ENCODE measurements at places on chromosomes 4 and X.
A peak's percentile ranks its signal among the peaks of the same experiment; 100 is the strongest.

GRCh38 chr4:184361443-184361842 is 112.9 kb downstream of the IRF2 start:
- DNase-seq: no peak

DNA sequence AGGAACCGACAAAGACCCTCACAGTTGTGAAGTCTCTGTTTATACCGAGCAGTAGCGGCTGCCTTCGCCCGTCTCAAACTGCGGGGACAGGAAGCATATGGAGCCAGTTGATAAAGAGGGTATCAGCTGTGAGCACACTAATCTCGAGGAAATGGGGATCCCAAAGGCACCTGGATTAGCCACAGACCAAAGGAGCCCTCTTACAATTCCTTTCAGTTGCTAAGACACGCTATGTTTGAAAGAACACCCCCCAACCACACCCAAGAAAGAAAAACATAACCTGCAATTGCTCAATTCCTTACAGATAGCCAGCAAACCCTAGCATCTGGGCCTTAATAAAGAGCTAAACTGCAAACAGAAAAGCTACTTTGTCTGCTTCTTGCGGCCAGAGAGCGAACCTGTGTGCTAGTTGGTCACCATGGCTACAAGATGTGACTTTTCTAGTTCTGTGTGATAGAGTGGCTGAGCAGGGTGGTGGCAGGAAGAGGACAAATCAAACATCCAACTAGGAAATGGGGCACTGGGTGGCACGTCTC is 23.3 kb upstream of the CHRNA9 start:
- DNase-seq: peak; percentile 71

DNA sequence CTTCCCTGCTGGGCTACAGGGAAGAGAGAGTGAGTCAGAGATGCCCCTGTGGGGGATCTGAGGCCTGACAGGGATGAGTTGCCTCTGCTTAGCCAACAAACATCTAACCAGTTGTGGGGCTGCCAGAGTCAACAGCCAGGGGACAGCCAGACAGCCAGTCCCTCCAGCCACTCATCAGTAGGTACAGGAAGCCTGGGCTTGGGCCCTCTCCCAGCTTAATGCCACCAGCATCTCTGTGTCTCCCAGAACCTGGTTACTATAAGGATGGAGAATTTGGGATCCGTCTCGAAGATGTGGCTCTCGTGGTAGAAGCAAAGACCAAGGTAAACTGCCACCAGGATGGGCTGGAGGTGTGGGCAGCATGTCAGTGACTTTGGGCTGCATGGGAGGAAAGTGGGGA is 17.3 kb upstream of the SASH3 start:
- no peak for DNase-seq

DNA sequence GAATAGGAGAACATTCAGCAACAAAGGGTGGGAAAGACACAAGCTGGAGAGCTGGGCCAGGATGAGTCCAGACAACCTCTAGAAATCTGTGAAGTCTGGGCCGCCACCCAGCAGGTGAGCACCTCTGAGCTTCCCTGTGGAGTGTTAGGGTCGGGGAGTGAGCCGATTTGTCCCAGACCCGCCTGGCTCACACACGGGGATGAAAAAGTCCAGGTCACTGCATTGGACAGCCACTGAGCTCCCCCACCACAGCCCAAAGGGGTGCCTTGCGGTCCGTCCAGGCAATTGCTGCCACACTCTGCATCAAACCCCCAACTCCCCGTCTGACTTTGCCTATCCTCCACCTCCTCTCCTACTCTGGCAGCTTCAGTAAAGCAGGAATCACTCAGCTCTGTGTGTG is 38.7 kb downstream of the NHSL2 start:
- no peak for DNase-seq

GRCh38 chr4:153269218-153269990 is 65.2 kb downstream of the TRIM2 start:
- no peak for DNase-seq

DNA sequence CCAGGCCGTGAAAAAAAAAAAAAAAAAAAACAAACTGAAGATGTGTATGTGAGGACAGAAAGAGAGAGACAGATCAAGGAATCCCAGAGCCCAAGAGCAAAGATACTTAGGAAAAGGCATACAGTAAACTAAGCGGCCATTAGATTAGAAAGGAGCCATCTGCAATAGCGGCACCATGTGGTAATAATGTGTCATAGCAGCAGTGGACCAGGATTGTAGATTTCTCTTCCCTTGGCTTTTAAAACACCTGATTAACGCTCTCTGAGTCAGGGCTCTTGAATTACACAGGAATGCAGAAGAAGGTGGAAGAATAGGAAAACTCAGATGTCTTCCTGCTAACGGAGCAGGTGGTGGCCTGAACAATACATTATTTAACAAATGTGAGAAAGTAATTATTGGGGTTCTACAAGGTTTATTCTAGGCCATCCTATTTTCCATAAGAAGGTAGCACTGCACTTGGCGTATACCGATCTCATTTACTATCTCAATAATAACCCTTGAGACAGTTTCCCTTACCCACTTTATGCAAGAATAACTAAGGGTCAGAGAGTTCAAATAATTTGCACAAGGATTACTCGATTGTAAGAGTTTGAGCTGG is 182.7 kb downstream of the KCNIP4 start:
- peak; percentile 59 for DNase-seq

DNA sequence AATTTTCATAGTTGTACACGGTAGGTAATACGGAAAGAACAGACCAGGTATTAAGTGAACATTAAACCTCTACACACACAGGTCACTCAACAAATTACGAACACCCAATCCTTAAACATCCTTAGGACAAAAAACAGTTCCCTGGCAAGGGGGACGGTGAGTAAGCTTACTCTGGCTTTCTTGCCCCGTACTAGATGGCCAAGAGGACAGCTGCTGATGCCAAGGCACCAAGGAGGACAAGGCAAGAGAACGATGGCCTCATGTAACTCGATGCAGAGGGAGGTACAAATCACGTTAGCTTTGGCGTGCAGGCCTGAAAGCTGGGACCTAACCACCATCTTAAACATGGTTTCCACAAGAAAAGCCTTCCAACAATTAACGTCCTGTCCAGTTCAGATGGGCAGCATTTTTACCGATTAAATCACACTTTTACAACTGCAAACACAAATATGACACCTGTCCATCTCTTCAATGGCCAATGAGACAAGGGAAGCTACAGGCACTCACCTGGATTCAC is 23.7 kb downstream of the FAT1 start:
- no peak for DNase-seq

- peak; percentile 45 for DNase-seq
Observed at GRCh38 chr4:42519803-42520417, 122.6 kb downstream of the SHISA3 start.

DNA sequence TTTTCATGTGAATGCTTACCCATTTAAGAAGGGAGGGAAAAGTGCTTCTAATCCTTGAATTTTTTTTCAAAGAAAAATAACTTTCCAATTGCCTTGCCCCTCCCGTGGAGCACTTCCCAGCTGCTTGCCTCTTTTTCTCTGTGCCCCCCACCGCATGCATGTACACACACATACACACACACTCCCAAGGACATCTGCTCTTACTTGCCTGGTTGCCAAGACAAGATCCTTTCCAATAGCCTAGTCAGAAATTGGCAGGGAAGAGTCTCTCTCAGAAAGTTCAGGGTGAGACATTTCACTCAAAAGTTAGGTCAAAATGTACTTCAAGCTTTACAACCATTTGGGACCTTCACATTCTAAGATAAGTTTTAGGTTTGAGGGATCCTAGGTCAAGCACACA is 10.9 kb downstream of the HHIP start:
- DNase-seq: no peak

All from WERI-Rb-1 (cell line).